Left lung (tissue), 14 donors: ENCODE measurements at places on chromosomes 13 and 19. TPM values are rescaled to one million over a fixed set of nuclear protein-coding genes. Genes with fewer than 3 reads are reported as not detected.
A peak's percentile ranks its signal among the peaks of the same experiment; 100 is the strongest.

Gene ZNF419
- polyA plus RNA-seq: 25.8 TPM

DNA sequence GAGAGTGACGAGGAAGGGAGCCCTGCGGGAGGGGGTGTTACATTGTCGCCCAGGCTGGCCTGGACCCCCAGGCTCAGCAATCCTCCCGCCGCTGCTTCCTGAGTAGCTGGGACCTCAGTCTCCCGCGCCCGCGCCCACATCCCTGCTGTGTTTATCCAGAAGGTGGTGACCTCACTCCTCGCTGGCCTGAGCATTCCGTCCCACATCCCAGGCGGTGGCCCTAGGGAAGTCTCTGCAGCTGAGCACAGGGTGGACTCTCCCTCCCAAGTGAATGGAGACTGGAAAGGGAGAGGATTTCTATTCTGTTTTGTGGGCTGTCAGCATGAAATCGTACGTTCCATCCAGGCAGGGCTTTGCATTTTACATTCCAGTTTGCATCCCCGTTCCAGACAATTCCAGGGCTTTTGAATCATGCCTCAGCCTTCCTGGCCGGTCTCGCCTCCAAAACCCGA is 401 bp upstream of the ZNF765 start:
- DNase-seq: peak; percentile 84

Gene CD177
- polyA plus RNA-seq: 0.17 TPM

GRCh38 chr19:18500376-18500775 is 21.5 kb downstream of the ELL start:
- no peak for DNase-seq

DNA sequence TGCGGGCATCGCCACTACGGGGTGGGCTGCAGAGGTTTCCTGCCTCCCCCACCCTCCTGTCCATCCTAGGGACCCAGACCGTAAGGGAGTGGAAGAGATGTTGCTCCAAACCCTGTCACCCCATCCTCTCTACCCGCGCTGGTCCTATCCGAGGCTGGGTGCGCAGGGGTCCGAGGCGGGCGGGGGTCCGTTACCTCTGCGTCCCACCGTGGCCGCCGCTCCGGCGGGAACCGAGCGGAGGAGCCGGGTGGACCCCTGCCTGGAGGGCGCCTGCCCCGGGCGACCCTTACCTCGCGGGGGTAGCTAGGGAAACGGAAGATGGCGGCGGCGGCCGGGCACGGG is at the start of gene DGKH:
Gene DGKH (plus strand): TSS at position 307 of the 342 bp plus-strand sequence. CDS start 126 bp downstream, outside the sequence.
- DNase-seq: no peak

GRCh38 chr13:52750713-52751112 is 11.1 kb upstream of the CNMD start:
- DNase-seq: no peak

GRCh38 chr13:92575777-92576176 is 650.8 kb upstream of the GPC6 start:
- DNase-seq: no peak

- no peak for DNase-seq
Observed at GRCh38 chr13:84870190-84870589, 929.0 kb downstream of the SLITRK6 start.

GRCh38 chr13:48161530-48162179 is 66.8 kb upstream of the MED4 start:
- DNase-seq: peak; percentile 83

Gene ZGLP1
- polyA plus RNA-seq: 7.2 TPM

DNA sequence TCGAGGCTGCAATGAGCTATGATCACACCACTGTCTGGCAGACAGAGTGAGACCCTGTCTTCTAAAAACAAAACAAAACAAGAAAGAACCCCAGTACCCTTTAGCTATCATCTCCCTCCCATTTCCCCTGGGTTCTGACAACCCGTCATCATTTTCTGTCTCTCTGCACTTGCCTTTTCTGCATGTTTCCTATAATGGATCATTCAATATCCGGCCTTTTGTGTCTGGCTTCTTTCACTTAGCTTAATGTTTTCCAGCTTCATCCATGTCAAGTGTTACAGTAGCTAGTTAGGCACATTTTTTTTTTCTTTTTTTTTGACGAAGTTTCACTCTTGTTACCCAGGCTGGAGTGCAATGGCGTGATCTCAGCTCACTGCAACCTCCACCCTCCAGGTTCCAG is 16.5 kb downstream of the AP2S1 start:
- DNase-seq: no peak

Gene CYP4F12
- polyA plus RNA-seq: 11.0 TPM

Gene NLRP4
- polyA plus RNA-seq: not detected

Gene MEIS3
- polyA plus RNA-seq: 23.7 TPM

- DNase-seq: no peak
Observed at GRCh38 chr19:5172859-5173630, 167.6 kb downstream of the PTPRS start.

Gene CAMSAP3
- polyA plus RNA-seq: 15.5 TPM

Gene PRODH2
- polyA plus RNA-seq: not detected

GRCh38 chr13:22223411-22223810 is 552.5 kb downstream of the FGF9 start:
- DNase-seq: no peak

- no peak for DNase-seq
Observed at GRCh38 chr19:29524201-29524911, 1.4 kb upstream of the VSTM2B start.

GRCh38 chr19:2629491-2630351 is 72.8 kb downstream of the GNG7 start:
- DNase-seq: no peak

Gene ZNF728
- 0.10 TPM for polyA plus RNA-seq

Gene FFAR1
- 0.66 TPM for polyA plus RNA-seq
